Right atrium auricular region (tissue), 2 donors: ENCODE measurements at places on chromosomes 5 and 9.
A peak's percentile ranks its signal among the peaks of the same experiment; 100 is the strongest.

- no peak for DNase-seq
These were observed 4.5 kb upstream of the GPSM1 start for GRCh38 chr9:136322756-136323330.

DNA sequence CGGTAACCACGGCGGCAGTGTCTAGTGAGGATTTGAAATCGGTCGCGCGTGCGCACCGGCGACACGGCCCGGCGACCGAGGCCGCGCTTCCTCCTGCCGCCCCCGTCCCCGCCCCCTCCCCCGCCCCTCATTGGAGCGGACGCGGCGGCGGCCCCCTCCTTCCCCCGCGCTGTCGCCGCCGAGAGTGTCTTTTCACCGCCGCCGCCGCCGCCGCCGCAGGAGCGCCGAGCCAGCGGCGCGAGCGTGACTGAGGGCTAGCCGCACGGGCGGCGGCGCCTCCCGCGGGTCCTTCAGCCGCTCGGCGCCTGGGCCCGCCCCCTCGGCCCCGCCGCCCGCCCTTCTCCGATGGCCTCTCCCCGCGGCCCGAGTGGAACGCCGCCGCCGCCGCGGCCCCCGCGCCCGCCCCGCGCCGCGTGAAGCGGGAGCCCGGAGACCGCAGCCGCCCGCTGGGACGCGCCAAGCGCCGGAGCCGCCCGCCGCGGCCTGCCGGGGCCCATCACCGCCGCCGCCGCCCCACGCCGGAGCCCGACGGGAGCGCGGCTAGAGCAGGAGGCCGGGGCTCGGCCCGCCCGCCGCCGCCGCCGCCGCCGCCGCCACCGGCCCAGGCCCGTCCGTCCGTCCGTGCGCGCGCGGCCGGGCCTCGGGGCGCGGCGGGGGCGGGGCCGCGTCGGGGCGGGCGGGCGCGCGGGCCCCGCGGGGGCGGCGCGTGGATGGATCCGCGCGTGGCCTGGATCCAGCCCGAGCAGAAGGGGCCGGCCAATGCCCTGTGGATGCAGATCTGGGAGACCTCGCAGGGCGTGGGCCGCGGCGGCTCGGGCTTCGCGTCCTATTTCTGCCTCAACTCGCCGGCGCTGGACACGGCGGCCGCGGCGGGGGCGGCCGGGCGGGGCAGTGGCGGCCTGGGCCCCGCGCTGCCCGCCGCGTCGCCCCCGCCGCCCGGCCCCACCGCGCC lies at the start of gene TENT4A:
Gene TENT4A (plus strand): TSS at position 159 of the 952 bp plus-strand sequence. CDS start 552 bp downstream, at position 711.
- peak; percentile 58 for DNase-seq

DNA sequence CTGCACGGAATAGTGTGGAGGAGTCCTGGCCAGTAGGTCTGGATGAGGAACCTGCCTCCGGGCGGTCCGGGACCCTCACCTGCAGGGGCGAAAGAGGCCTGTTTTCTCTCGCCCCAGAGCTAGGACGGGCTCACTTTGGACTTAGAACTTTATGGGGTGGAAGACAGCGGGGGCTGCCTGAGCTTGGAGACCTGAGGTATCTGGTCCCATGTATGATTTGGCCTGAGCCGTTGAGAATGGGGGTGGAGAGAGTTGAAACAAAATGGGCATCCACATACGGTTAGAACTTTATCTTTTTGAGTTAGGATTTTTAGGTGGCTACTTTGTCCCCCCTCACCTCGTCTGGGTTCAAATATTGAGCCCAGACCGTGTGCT lies 681 bp upstream of the ETF1 start:
- DNase-seq, result no peak

DNA sequence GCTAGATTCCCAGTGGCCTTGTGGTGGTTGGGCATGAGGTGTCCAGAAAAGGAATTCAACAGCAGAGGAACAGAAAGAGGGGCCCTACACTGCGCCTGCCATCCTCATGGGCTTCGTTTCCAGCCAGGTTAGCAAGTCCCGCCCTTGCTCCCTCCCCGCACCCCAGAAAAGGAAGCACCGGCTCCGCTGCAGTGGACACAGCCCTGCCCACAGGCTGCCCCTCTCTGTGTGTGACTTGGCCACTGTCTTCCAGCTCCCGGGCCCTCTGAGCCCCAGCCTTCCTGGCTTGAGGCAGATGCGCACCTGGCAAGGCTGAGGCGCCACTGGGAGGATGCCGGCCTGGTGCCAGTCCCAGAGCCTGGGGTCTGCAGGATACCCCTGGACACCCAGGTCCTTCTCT lies 305.0 kb upstream of the IRX4 start:
- peak; percentile 40 for DNase-seq

- peak; percentile 80 for DNase-seq
These were observed 27.5 kb downstream of the SPARC start for GRCh38 chr5:151659001-151659754.
